Fibroblast of pulmonary artery (primary cell): ENCODE measurements at places on chromosomes 2 and 18.
A peak's percentile ranks its signal among the peaks of the same experiment; 100 is the strongest.

DNA sequence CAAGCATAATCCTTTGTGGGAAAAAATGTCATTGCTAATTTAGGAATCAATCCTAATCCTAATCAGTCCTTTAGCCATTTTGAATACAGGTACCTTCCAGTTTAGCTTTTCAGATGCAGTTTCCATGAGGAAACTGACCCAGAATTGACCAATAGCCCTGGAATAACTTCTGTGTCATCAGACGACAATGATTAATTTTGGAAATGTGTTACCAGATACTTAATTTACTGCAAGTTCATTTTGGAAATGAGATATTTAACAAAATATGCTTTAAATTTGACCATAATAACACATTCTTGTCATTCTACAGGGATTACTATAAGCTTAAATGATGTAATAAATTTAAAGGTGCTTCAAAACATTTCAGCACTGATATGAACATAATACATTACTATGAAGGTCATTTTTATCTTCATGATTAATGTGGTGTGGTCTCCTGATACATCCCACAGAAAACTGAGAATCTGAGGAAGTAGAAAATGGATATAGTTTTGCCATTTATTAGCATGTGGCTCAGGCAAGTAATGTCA is 129.8 kb upstream of the SH3BP4 start:
- no peak for DNase-seq

DNA sequence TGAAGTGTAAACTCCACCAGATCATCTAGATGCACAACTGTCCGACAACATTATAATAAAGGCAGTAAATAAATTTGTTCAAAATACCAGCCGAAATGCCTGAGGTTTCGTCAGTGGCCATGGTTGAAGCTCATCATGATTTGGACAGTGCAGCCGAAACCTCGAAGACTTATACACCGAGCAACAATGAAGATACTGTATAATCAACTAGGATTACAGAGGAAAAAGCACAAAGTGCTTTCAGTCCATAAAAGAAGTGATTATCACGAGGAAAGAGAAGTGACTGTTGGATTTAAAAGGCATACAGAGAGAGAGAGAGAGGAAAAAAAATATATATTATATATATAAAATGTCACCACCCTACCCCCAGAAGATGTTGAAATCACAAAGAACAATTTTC is 52.0 kb upstream of the GALNT3 start:
- no peak for DNase-seq

GRCh38 chr2:160254189-160254762 is 54.2 kb upstream of the ITGB6 start:
- DNase-seq: no peak

- no peak for DNase-seq
Observed at GRCh38 chr2:144504218-144504641, 15.7 kb downstream of the ZEB2 start.

DNA sequence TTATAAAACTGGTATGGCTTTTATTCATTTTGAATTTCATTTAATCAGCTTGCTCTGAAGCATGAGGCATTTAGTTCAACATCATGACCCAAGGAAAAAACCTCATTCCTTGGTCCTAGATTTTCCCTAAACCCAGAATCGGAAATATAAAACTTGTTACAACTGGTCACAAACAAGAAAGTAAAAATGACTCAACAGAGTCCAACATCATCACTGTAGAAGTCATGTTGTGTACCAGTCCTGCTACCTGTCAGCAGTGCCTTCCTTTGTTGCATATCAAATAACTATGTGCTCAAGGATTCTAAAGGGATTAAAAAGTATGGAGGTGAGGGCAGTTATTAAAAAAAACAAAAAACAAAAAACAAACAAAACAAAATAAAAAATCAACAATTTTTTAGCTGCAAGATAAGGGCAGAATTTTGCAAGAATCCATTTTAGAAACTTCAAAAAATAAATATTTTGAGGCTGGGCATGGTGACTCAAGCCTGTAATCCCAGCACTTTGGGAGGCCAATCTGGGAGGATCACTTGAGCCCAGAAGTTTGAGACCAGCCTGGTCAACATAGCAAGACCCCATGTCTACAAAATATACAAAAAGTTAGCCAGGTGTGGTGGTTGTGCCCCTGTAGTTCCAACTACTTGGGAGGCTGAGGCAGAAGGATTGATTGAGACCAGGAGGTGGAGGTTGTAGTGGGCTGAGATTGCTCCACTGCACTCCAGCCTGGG is 18.4 kb downstream of the NCKAP1 start:
- DNase-seq: no peak

- no peak for DNase-seq
Observed at GRCh38 chr2:30261695-30262211, 30.4 kb downstream of the LBH start.

DNA sequence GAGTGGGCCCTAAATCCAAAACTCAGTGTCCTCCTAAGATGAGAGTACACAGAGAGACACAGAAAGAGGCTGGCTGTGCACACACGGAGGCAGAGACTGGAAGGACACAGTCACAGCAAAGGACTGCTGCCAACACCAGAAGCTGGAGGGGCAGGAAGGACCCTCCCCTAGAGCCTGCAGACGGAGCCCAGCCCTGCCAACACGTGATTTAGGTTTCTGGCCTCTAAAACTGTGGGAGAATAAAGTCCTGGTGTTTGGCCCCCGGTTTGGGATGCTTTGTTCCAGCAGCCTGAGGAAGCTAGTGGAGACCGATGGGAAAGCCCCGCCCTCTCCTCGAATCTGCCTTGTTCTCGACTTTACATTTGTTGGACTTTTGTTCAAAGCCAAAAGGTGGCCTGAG is 10.6 kb downstream of the CNDP1 start:
- no peak for DNase-seq

DNA sequence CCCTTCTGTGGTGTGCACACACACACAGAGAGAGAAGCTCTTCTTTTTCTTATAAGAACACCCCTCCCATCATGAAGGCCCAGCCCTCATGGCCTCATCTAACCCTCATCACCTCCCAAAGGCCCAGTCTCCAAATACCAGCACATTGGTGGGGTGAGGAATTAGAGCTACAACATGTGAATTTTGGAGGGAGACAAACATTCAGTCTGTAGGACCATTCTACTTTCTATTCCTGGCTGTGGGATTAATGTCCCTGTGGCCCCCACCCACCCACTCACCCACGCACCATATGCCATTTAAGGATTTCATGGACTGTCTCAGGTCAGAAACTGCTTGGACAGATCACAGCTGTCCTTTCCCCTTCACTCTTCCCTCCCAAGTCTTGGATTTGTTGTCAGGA is 190.2 kb downstream of the GBX2 start:
- DNase-seq: no peak

DNA sequence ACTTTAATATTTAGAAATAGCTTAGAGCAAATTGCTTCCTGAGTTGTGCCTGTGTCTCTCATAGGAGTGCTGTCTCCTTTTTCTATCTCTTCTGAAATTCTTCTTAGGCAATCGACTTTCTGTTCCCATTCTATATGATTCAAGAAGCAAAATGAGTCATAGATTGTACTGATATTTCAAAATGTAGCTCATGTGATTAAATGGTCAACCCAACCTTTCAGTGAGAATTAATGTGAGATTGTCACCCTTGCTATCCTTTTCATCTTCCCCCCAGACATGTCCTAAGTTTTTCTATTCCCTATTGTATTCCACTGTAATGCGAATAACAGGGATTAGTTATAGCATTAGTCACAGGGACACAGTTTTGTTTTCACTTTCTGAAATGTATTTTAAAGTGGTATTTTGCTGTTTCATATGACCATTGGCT is 413.6 kb downstream of the THSD7B start:
- DNase-seq: peak; percentile 44
